Stimulated activated CD8-positive, alpha-beta memory T cell treated with anti-CD3 and anti-CD28 coated beads, Interleukin-15, amount 100 ng/mL, for 1 hour (primary cell): ENCODE measurements at places on chromosomes 7 and 10.

DNA sequence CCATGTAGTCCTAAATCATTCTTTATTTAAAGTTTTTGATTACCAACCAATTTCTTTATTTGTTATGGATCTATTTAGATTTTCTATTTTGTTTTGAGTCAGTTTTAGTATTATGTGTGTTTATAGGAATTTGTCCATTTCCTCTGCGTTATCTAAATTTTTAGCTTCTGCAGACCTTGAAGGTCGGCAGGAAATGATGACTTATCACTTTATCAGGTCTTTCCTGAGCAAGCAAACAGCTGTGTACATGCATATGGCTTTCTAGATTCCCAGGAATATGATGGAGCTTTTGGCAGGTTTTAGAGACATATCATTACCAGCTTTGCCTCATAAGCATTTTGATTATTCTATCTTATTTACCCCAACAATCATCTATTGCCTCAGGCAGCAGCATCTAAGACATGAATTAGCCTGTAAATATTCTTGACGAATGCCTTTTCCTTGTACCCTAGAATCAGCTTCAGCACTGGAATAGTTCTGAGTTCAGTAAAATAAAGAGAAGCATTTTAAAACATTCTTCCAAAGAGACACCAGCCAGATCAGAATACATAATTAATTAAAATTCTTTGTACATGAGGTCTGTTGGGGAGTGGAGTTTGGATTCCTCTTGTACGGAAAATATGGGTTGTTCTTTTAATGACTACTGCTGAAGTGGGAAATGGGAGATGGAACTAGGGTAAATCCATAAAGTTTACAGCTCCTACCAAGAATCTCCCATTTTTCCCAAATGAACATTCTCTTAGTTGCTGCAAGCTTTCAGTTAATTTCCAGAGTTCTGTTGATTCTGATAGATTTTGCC, 408.8 kb upstream of the SEMA3C start:
- DNase-seq = no peak

DNA sequence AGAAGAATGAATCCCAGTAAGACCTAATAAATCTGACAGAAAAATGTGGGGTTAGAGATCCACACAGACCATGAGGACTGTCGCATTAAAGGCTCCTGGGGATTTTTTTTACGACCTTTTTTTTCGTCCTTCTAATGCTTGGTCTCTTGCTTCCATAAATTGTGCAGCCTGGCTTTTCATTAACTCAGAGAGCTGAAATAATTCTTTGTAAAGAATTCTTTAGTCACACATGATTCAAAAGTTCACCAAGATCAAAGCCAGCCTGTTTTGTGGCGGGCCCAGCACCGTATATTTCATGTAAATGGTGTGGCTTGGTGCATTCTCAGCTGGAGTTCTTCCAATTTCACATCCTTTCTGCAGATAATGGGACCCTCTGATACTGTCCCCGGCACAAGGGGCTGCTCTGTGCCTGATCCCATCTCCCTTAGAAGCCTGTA, 206.6 kb upstream of the BMPER start:
- DNase-seq = no peak

- DNase-seq = no peak
These were observed 313.0 kb upstream of the GLI3 start for GRCh38 chr7:42549866-42550485.

GRCh38 chr7:24432677-24433076, 140.6 kb upstream of the PALS2 start:
- DNase-seq = no peak
